Stimulated activated CD8-positive, alpha-beta memory T cell treated with anti-CD3 and anti-CD28 coated beads, Interleukin-12 subunit alpha, Interleukin-12 subunit beta, amount 100 ng/mL, for 4 hours (primary cell): ENCODE measurements at places on chromosomes 1 and 21.

DNA sequence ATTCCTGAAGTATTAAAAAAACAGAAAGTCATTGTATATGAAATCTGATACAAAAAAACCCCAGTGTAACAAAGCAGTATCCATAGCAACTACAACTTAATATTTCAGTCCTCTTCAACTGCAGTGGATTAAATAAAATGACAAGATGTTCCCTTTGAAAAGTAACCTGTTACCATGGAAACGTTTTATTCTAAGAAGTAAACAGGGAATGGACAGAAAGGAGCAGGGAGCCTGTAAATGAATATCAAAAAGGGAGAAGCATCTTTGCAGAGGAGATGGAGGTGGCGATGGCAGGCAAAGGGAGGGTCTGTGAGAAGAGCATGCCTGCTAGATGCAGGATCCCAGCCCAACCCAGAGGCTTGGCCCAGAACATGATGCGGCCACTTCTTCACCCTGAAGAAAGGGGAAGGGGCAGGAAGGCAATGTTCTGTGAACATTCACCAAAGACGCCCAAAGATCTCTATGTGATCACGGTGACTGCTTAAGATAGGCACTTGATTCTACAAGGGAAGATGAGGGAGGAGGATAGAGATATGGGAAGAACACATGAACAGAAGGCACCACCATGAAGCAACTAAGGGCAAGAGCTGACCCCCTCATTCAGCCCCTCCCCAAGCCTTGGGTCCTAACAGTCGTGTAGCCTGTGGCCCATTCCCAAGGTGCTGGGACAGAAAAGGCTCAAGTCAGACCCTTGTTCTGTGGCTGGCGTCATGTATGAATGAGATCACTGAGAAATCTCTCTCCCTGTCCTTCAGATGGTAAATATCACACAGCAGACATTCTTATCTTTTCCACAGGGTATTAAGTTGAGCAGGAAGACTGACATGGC, 200.0 kb downstream of the SLC45A1 start:
- DNase-seq: no peak

DNA sequence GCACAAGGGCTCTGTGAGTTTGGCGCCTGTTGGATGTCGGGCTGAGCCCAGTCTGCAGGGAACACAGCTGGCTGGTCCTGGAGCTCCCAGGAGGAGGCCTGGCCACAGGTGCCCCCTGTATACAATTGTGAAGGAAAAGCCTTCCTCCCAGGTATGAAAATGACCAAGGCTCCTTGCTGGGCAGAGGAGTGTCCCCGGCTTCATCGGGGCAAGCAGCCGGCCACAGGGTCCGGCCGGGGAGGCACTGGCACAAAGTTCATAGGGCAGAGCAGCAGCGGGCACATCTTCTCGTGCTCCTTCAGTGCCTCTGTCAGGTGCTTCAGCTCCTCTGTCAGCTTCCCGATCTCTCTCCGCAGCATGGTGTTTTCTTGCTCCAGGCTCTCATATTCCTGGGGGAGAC, 13.0 kb downstream of the BATF3 start:
- no peak for DNase-seq

- DNase-seq: no peak
These were observed 9.5 kb upstream of the SLC19A2 start for GRCh38 chr1:169495046-169495775.

DNA sequence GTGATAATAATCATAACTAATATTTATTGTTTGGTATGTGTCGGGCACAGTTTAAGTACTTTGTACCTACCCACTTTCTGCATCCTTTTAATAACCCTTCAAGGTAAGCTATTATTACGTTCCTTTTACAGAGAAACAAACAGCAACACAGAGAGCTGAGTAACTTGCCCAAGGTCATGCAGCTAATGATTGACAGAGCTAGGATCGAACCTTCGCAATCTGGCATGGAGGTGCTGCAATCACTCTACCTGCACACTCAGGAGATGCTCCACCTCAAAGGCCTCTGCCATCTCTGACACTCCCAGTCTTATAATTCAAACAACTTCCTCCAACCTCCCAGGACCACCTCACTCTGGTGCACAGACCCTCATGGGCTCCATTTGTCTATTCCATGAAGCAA, 137.2 kb downstream of the DMRTA2 start:
- DNase-seq: no peak

- no peak for DNase-seq
These were observed 61.7 kb upstream of the C1orf115 start for GRCh38 chr1:220628431-220628830.

GRCh38 chr1:30335389-30335996, 387.9 kb downstream of the MATN1 start:
- DNase-seq: no peak

- no peak for DNase-seq
These were observed 162.3 kb upstream of the ARHGEF16 start for GRCh38 chr1:3292051-3292722.
